ENCODE measurements at places on chromosomes 7 and 10.

- DNase-seq = no peak
Observed at GRCh38 chr10:111098679-111099437, 22.0 kb downstream of the ADRA2A start.

DNA sequence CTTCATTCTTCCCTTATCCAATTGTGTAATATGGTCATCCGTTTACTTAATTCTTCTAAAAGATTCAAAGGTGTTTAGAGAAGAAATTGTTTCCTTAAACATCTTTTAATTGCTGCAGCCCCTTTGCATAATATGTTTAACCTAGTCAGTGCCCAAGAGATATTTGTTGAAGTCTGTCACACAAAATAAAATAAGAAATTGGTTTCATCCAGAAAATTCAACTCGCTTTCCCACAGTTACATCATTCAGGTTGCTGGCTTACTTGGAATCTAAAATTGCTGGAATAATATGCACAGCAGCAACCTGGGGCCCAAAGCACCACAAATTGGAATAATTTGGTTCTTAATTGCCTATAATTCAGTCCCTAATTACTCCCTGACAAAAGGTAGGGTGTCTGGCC is 155.1 kb upstream of the ETV1 start:
- no peak for DNase-seq

DNA sequence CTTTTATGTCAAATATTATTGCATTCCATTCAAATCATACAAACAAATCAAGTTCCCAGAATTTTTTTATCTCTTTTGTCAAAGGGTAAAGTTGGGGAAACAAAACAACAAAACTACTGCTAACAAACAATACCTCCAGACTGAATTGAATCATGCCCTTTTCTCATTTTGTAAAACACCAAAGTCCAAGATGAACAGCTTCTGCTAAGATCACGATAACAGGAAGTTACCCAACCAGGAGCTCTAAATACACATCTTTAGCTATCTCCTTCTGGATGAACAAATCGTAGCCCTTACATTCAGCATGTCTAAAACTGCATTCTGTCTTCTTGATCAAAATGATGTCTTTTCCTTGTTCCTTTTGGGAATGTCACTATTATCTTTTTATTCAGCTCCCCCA is 97.4 kb downstream of the CTTNBP2 start:
- no peak for DNase-seq

DNA sequence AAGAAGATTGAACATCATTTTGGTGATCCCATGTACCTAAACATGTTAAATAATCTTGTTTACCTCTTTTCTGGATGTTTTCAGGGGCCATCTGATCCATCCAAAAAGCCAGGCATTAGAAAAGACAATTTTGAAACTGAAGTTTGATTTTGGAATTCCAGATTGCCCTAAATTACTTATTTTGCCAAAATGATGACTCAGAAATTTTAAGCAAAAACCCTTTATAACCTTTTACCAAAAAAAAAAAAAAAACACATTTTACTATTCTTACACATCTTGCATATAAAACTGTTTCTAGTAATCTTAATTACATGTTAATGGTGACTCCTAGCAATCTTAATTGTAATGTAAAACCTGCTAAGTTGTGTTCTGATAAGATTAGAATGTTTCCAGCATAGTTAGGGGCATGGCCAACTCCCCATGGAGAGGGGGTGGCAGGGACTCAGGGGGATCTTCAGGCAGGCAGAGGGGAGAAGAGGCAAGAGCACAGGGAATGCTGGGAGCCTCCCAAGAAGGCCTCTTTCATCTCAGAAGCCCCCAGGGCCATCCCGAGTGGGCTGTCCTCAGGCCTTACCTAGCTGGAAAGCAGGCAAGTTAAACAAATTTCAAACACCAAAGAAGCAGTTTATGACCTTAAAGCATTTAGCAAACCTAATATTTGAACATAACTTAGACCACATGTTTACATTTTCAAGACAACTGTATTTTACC is 25.8 kb upstream of the AKR1C3 start:
- DNase-seq = no peak

DNA sequence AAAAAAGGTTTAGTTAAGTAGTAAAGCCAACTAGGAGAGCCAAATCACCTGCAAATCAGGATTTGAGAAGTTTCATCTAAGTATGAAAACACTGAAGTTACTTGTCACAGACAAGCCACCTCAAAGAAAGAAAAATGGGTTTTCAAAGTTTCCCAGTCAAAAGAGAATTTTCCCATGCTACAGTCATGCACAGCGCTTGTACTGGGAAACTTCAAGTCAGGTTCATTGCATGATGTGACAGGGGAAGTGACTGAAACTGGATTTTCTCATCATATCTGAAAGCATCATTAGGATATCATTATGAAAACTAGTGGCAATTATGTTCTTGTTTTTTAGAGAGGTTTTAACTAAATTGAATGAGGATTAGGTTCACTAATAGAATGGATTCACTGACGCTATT is 167.0 kb downstream of the SGMS1 start:
- no peak for DNase-seq

DNA sequence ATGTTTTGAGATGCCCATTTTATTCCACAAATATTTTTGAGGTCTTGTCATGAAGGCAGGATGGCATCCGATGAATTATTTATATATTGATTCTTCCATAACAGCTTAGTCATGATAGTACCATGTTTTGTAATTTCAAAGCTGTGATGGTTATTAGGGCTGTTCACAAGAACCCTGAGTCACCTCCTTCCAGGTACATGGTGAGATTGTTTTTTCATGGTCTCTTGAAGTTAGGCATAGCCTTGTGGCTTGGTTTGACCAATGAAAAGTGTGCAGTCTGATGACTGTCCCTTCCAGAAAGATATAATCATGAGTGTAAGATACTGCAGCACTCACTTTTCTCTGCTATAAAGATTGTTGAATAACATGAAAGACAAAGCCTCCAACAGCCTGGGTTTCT is 274.8 kb downstream of the FGFR2 start:
- DNase-seq = no peak

DNA sequence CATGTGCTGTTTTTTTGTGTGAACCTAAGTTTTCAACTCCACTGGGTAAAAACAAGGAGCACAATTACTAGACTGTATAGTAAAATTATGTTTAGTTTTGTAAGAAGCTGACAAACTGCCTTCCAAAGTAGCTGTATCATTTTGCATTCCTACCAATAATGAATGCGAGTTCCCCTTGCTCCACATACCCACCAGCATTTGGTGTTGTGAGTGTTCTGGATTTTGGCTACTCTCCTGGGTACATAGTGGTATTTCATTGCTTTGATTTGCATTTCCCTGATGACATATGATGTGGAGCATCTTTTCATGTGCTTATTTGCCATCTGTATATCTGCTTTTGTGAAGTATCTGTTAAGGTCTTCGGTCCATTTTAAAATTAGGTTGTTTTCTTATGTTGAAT is 178.2 kb downstream of the HIBADH start:
- no peak for DNase-seq

- no peak for DNase-seq
Observed at GRCh38 chr10:112202561-112203241, 19.1 kb upstream of the GPAM start.

DNA sequence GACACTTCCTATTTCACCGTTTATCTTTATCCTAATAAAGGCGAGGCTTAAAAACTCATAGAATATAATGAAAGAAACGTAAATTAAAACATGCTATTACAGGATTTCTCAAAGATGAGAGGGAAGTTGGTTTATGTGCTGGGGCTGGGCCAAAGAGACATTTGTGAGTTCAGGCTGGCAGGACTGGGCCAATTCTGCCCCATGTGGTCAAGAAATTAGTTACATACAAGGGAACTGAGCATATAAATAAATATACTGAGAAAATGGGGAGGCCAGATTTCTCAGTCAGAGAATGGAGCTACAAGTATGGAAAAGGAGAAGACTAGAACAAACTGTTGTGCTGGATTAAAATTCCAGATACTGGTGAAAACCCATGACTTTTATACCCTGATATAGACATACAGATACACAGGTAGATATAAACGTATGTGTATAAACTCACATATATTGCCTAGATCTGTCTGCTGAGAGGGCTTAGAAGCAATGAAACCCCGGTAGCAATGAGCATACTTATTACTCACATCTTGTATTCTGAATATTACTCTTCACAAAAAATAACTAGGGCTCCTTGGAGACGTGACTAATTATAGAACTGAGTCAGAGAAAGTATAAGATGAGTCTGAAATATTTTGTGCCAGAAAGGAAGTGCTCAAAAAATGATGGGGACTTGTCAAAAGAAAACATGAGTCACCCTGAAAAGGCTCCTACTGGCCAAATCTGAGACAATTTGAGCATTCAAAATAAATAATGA is 155.7 kb upstream of the FGFR2 start:
- DNase-seq = no peak

- no peak for DNase-seq
Observed at GRCh38 chr10:118300320-118300719, 41.8 kb downstream of the FAM204A start.

- no peak for DNase-seq
Observed at GRCh38 chr10:12876266-12876665, 125.2 kb downstream of the CCDC3 start.

GRCh38 chr10:101219946-101220451 is 9.3 kb downstream of the LBX1 start:
- no peak for DNase-seq

DNA sequence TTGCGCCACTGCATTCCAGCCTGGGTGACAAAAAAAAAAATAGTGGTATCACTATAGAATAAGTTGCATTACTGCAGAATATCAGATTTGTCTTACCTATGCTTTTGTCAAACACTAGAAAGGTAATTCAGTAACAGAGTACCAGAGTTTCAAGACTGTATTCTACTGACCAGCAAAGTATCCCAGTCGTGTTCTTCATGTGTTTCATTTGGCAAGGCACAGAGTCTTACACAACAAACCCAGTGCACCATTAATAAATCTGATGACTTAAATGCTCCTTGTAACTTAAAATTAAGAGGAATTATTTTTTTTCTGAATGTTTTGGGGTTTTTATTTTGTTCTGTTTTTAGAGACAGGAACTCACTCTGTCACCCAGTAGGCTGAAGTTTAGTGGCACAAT is 34.4 kb upstream of the PBLD start:
- DNase-seq = no peak

- no peak for DNase-seq
Observed at GRCh38 chr10:58651040-58651439, 138.4 kb downstream of the BICC1 start.

DNA sequence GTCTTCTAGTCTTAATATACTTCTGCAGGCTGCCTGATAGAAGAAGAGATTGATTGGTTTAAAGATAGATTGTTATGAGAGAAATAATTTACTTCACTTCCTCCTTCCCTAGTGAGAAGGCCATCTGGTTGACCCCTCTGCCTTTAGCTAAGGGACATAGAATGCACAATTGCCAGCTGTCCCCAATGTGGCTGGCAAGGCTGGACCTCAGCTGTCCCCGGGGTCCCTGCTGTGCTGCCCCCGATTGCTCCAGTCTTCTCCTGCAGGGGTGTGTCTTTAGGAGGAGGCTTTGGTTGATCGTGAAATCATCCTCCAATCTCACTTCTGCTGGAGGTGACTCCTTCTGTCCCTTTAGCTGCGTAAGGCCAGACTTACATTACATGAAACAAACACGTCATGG is 388.5 kb downstream of the DPP6 start:
- DNase-seq = no peak

- no peak for DNase-seq
Observed at GRCh38 chr7:47967123-47967522, 12.3 kb downstream of the HUS1 start.

DNA sequence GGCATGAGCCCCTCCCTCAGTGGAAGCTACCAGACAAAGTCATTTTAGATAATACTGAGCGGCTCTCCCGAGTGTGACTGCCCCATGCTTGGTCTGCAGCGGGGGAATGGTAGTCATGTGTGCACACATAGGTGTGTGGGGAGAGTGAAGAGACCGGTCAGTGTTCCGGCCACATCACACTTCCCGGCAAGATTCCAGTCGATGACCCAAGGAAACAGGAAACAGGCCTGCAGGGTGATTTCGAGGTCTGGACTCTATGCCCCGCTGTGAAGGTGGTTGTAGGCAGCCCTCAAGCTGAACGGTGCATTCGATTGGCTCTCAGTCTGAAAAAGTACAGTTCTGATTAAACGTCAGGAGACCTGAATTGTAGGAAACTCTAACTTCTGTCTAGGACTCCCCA is 73.2 kb downstream of the SYPL1 start:
- no peak for DNase-seq

DNA sequence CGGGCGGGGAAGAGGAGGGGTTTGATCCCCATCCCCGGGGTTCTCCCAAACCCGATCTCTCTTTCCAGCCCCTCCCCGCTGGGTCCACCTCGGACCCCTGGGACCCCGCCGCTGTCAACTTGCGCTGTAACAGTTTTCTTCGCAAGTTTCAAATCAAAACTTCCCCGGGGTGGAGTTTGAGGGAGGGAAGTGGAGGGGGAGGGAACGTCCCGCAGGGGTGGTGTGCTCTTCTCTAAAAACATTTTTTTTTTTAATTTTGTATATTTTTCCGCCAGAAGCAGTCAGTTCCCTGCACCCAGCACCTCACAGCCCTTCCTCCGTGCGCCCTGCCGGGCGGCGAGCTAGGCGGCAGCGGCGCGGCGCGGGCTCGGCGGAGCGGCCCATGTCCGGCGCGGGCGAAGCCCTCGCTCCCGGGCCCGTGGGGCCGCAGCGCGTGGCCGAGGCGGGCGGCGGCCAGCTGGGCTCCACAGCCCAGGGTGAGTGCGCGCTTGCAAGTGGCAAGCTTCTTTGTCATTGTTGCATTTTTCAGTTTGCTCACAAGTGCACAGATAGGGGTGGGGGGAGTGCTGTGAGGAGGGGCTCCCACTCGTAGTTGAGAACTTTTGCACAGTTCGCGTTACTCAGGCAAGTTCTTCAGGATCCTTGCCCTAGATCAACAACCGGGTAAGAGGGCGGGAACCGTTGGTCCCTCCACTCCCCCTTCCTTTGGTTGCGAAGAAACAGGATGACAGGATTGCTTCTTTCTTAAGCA is 933 bp downstream of the MDFIC start:
- peak; percentile 10 for DNase-seq

GRCh38 chr7:155203059-155203881 is 94.4 kb upstream of the INSIG1 start:
- peak; percentile 78 for DNase-seq

GRCh38 chr7:51349820-51350545 is 33.4 kb upstream of the COBL start:
- no peak for DNase-seq

GRCh38 chr10:72132854-72133253 is 44.5 kb upstream of the SPOCK2 start:
- no peak for DNase-seq
